ENCODE measurements at places on chromosomes 2 and 18. TPM values are rescaled to one million over a fixed set of nuclear protein-coding genes. Genes with fewer than 3 reads are reported as not detected.

The KDM3A gene
- 45.4 TPM for total RNA-seq

The GULP1 gene
- 75.1 TPM for total RNA-seq

The TUBB8B gene
- 1.2 TPM for total RNA-seq

The UGT1A1 gene
- total RNA-seq = not detected

The CRYGB gene
- total RNA-seq = not detected

The LYG1 gene
- total RNA-seq = 0.35 TPM

DNA sequence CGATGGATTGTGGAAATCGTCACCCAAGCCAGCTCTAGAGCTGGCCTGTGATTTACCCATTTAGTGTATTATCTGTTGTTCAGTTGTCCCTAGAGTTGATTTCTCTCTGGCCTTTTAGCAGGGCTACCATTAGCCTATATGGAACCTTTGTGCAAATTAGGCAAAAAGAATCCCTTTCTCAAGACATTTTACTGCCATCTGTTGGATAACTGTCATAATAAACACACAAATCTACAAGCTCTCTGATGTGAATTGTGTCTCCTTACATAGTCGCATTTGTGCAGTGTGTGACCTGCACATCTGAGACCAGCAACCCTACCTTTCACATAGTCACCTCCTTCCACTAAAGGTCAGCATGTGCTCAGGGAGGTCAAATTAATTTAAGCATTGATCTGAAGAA is 34.0 kb downstream of the LOXHD1 start:
- H3K36me3 ChIP-seq = no peaks in the 10 kb centered on the region
- peaks cover 9% of the 10 kb centered on the region for H3K4me1 ChIP-seq
- no peak overlapping the region for H3K4me3 ChIP-seq
- no peak for DNase-seq

GRCh38 chr2:237091779-237092436 is 6.2 kb downstream of the COPS8 start:
- DNase-seq = no peak
- H3K27me3 ChIP-seq = no peaks in the 10 kb centered on the region
- no peak overlapping the region for H3K27ac ChIP-seq
- no peak overlapping the region for H3K4me3 ChIP-seq
- peaks cover 29% of the 10 kb centered on the region for H3K36me3 ChIP-seq

DNA sequence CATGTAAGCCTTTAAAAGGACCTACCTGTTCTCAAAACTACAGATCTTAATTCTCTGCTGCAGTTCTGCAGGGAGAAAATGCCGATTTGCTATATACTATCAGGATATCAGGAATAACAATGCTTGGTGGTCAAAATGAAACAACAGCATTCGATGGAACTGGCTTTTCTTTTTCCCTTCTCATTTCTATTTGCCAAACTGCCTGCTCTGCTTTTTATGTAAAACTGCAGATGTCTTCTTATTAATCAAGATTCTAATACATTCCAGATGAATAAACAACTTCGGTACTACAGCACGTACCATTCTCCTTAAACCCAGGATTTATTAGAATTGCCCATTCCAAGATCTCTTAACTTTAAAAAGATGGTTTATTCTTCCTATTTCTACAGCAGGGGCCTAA is 100.9 kb downstream of the ZNF521 start:
- no peaks in the 10 kb centered on the region for H3K27me3 ChIP-seq
- H3K27ac ChIP-seq = no peak overlapping the region
- no peaks in the 10 kb centered on the region for H3K4me1 ChIP-seq
- no peak overlapping the region for H3K4me3 ChIP-seq
- H3K36me3 ChIP-seq = no peaks in the 10 kb centered on the region
